ENCODE measurements at places on chromosomes 5 and 9.

DNA sequence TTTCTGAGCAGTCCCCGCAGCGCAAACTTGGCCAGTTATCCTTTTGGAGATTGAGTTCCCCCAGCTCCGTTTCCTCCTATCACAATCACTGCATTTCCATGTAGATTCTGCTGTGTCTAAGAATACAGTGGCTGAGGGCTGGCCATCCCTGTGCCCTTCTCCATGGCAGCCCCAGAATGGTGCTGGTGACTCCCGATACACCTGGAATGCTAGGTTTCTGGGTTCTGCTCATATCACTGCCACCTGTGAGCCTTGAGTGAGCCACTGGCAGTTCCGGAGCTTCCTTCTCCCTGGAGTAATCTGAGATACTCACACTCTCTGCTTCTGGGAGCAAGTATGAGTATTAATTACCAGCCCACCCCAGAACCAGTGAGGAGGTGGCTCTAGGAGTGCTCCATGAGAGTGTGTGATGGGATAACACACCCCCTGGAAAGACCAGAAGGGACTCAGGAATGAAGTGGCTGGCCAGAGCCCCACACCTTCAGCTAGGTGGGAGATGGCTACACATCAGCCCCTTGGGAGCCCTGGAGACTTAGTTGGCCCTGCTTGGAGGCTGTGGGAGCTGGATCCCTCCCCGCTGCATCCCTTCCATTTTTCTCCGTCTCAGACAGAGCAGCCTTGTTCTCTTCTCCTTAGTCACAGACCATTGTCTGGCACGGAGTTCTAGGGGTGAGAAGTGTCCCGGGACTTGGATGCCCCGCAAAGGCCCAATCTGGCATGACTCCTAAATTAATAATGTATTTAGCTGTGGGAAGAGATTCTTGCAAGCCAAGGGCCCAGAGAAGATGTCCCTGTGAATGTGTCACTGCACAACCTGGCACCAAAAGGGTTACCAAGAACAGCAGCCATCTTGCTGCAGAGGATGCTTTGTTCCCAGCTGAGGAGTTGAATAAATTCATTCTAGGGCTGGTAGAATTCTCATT, 4.9 kb downstream of the PCDHGC5 start:
- DNase-seq: no peak

DNA sequence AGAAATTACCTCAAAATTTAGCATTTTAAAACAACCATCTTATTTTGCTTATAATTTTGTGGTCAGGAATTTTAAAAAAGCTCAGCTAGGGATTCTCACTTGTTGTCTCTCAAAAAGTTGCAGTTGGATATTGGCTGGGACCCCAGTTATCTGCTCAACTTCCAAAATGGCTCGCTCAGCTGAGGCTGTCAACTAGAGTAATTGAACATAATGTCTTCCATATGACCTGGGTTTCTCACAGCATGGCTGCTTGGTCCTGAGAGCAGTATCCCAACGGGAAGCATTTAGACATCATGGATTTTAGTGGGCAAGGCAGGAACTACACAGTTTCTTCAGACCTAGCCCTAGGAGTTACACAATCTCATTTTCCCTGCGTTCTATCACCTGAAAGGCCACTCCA, 63.6 kb upstream of the SPEF2 start:
- DNase-seq: no peak

DNA sequence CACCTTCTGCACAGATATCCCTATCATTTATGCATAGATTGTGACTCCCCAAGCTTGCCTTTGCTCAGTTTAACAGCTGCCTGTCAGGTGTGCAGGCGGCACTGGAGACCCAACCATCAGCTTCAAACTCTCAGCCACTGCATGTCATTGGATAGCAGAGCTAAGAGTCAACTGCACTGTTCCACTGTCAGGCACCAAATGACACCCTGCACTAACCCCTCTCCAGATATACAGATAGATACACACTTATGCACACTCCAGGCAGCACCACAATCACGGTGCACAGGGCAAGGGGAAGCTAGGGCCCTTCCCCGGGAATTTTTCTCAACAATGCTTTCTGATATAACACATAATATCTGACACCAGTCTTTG, 142.3 kb downstream of the BNC2 start:
- no peak for DNase-seq

DNA sequence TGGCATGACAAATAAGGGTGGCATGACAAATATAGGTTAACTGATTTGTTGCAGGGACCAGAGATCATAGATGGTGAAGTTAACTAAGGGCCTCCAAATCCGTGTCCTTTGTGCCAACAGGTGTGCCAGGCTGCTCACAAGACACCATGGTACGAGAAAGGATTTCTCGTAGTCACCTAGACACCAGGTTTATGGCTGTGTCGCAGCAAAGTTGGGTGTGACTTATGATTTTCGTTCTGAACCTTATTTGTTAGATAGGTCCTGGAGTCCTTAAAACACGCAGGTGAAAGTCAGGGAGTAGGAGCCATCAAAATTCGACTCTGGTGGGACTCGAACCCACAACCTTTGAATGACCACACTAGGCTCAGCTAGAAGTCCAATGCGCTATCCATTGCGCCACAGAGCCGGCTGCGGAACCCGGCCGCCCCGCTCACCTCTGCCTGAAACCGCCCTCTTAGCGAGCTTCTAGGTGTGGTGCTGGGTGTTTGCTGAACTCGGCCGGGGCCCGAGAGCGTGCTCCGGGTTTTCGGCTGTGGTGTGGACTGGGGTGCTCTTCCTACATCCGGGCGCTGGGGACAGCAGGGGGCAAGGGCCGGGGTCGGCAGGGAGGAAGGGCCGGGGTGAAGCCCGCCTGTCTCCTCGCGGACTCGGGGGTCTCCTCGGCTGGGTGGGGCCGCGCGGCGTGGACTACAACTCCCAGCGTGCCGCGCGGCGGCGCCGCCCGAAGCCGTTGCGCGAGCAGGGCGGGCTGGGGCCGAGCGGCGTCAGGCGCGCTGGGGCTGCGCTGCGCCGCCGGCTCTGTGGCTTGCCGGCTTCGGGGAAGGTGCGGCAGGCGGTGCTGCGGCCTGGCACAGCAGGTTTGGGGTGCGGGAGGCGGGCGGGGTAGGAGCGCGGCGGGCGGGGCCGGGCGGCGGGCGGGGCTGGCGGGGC, at the start of gene SLC27A4:
SLC27A4 (plus strand) TSS at position 767 of the 930 bp plus-strand sequence. CDS start 2,606 bp downstream, outside the sequence.
- peak; percentile 90 for DNase-seq

DNA sequence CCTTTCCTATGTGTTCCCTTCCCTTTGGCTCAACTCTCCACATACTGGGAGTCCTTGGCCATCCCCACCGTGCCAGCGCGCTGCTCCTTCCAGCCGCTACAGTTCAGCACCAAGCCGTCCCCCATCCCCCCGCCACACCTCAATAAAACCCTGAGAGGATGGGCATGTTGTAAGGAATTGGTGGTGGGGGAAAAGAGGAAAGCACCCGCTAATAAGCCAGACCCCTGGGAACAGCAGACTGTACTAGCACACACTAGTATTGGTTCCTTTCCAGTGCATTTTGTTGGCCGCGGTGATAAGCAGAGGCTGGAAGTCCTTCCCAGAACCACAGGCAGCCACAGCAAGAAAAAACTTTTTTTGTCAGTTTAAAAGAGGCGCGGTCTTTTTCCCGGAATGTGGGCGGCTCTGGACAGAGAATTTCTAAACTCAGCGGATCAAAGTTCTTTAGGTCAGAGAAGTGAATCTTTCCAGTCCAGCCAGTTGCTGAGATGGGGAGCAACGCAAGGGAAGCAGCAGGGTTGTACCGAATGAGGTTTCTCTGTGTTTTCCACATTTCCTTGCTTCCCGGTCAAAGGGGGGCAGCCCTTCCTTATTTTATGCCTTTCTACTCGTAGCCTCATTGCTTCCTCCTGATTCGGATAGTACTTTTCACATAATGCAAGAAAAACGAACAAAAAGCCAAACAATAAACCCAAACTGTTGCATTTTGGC, 2.1 kb downstream of the CHSY3 start:
- DNase-seq: no peak

DNA sequence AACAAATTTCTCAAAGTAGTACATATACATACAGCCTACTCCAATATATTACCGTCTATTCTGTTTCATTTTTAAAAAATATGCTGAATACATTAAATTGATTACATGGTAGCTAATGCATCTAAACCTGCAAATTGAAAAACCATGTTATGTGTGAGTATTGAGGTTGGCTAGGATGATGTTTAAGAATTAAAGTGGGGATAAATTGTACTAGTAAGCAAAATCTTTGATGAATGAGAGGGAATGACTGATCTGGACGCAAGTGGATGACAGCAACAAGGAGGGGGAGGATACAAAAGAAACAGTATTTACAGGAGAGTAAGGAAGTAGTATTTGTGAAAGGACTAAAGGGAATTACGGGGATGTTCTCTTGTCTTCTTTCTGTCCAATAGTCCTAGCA, 37.4 kb downstream of the RAD50 start:
- no peak for DNase-seq

DNA sequence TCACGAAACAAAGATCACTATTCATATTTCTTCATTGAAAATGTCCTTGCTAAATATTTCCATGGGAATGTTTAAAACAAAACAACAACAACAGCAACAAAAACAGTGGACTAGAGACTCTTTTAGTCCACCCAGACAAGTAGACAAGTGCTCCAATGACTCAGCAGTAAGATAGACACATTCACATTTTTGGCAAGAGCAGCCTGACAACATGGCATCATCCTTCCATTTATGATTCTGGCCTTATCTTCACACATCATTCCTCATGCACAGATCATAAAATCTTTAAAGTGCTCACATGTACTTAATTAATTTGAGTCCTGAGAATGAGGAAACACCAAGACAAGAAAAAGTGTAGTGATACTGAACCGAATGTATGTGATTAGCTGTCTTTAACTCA, 132.6 kb upstream of the PDE4D start:
- DNase-seq: no peak

Measured in iPS DF 6.9 (cell line).